ENCODE measurements at places on chromosomes 1 and 21.

- DNase-seq = no peak
These were observed 82.8 kb downstream of the LRRC8C start for GRCh38 chr1:89715677-89716076.

GRCh38 chr21:17848228-17848627 lies 29.1 kb upstream of the C21orf91 start:
- DNase-seq = peak; percentile 89

DNA sequence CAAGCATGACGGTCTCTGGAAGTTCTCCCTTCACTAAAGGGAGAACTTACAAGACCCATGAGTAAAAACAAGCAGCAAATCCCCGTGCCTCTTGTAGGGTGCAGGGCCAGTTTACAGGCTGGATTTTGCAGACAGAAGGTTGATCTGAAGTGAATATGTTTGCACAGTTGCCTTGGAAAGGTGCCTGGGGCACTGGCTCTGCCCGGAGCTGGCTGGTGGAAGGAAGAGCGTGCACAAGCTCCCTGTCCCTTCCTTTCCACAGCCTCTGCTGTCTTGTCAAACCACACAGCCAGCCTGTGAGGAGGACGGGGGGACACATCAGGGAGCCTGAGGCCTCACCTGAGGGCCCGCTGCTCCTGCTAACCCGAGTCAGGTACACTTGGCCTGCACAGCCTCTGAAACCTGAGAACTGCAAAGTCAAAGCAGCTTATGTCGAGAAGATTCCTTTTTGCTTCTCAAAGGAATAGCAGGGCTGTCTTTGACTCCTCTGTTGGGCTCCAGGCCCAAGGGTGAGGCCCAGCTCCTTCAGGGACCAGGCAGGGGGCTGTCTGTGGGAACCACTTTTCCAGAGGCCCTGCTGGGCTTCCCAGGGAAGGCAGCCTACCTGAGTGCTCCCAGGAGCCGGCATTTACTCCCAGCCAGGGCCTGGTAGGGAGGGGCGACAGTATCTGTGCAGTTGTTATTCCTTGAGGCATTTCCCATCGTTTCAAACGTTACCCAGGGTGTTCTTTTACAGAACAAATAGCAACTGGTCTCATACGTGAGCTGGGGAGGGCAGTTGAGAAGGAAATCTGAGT lies 251.5 kb downstream of the SIPA1L2 start:
- DNase-seq = no peak

GRCh38 chr1:57137980-57138379 lies 172.2 kb upstream of the C8B start:
- DNase-seq = no peak

DNA sequence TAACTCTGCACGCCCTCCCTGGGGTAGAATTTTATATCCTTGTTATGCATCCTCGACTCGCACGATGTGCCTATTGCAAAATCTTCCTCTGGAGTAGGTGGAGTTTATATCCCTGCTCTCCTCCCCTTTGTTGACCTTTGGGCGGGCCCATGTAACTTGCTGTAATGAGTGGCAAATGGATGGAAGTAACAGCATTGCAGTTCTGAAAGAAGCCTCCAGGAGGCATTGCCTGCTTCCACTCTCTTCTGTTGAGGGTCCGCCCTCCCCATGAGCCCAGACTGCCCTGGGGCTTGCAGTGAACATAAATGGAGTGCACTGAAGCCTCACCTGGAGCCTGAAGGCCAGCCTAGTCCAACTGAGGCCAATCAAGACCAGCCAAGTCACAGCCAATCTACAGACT lies 62.2 kb upstream of the GRIK3 start:
- no peak for DNase-seq

- no peak for DNase-seq
These were observed 9.8 kb upstream of the IPO9 start for GRCh38 chr1:201818971-201819750.

DNA sequence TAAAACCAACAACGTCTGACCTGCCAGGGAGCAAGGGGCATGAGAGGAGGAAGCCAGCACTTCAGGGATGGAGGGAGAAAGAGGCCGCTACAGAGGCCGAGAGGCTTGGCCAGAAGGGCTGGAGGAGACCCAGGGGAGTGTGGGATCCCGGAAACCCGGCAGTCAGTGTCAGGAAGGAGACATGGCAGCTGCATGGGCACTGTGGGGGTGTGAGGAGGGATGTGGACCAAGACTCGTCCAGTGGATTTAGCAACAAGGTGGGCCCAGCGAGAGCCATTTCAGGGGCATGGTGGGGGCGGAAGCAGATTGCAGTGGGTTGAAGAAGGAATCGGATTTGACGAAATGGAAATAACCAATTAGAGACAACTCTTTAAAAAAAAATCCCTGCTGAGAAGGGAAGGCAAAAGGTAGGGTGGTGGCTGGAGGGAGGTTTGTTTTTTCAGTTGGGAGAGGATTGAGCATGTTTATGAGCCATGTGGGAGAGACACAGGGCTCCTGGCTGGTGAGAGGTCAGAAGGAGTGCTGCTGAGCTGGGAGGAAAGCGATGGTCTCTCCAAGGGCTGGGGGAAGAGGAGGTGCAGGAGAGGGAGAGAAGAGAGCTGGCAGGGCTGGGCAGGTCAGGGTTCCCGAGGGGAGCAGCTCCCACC lies 4.4 kb downstream of the B4GALT2 start:
- no peak for DNase-seq

DNA sequence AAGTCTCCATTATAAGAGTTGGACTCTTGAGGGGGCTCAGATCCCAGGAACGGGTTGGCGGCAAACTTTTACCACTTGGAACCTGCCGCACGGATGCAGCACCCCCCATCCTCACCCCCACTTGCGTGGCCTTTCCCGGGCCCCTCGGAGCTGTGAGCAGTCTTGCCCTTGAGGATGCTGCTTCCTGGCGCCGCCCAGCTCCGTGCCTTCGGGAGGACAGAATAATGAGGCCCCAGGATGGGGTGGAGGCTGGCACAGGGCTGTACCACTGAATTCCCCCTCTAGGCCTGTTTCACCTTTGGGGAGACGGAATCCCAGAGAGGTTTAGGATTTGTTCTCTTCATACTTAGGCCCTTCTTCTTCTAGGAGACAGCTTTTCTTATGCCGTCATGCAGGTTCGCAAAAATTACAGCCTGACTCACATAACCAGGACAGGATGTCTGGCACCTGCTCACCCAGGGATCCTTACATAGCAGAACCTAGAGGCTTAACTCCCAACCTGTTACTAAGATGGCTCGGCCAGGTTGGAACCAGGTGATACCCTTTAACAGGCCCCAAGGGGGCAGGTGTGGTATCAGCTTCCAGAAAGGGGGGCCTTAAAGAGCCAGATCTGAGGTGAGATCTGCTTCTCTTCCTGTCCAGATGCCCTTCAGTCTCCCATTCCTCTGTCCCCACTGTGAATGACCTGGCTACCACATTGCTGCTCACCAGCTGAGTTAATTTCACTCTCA lies 1.5 kb downstream of the TRNP1 start:
- DNase-seq = no peak

- DNase-seq = no peak
These were observed 623.0 kb downstream of the KIF26B start for GRCh38 chr1:245777752-245778151.

DNA sequence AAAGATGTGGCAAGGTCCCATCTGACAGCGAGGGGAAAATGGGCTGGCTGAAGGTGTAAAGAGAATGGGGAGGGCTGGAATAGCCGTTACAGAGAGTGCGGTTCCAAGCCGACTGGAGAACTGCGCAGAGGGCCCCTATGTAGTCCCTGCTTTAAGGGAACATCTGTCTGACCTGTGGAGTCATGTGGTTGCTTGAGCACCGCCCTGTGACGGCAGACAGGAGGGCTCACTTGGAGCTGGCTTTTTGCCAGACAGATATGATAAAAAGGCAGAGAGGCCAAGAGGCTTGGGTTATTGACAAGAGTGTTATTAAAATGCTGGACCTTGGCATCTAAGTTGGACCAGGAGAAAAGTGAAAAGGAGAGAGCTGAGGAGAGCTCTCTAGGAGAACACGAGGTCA lies 5.9 kb upstream of the PTPRF start:
- no peak for DNase-seq

- no peak for DNase-seq
These were observed 15.3 kb upstream of the CLIC6 start for GRCh38 chr21:34653522-34653921.

- DNase-seq = no peak
These were observed 1230.7 kb upstream of the NCAM2 start for GRCh38 chr21:19767546-19767945.

DNA sequence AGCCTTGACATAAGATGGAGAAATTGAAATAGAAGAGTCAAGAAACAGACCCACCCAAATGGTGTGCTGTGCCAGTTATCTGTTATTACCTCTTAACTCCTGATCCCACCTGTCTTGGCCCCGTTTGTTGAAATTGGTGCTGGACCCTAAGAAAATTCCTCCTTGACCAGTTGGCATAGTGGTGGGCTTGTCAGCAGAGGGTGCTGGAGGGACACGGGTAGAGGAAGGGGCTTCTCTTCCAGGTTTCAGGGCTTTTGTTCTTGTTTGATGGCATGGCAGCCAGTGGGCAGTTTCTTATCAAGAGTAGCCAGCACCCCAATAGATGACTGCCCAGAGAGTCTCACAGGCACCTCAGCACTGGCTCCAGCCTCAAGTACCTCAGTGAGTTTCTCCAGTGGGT lies 51.6 kb downstream of the PCBP3 start:
- no peak for DNase-seq

GRCh38 chr1:236150311-236150955 lies 8.1 kb downstream of the GPR137B start:
- no peak for DNase-seq

GRCh38 chr1:53461323-53462044 lies 2.3 kb downstream of the DMRTB1 start:
- no peak for DNase-seq

GRCh38 chr1:109252167-109252892 lies 3.0 kb downstream of the CELSR2 start:
- no peak for DNase-seq

- DNase-seq = peak; percentile 41
These were observed 10.4 kb upstream of the RAB42 start for GRCh38 chr1:28581531-28582247.

DNA sequence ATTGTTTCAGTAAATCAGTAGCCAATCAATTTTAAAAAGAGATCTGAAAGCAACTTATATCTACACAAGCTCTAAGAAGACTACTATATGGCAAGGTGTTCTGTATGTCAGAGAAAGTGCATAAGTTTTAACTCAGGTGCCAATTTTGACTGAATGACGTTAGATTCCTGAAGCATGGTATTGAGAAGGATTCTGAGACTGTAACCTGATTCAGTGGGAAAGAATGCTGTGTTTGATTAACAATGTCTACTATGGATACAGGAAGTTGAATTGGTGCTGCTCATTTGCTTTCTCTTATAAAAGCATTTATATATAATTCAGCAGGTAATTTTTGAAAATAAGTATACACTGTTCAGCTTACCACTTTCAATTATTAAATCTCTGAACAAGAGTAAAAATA lies 156.3 kb downstream of the PAPPA2 start:
- DNase-seq = peak; percentile 41

DNA sequence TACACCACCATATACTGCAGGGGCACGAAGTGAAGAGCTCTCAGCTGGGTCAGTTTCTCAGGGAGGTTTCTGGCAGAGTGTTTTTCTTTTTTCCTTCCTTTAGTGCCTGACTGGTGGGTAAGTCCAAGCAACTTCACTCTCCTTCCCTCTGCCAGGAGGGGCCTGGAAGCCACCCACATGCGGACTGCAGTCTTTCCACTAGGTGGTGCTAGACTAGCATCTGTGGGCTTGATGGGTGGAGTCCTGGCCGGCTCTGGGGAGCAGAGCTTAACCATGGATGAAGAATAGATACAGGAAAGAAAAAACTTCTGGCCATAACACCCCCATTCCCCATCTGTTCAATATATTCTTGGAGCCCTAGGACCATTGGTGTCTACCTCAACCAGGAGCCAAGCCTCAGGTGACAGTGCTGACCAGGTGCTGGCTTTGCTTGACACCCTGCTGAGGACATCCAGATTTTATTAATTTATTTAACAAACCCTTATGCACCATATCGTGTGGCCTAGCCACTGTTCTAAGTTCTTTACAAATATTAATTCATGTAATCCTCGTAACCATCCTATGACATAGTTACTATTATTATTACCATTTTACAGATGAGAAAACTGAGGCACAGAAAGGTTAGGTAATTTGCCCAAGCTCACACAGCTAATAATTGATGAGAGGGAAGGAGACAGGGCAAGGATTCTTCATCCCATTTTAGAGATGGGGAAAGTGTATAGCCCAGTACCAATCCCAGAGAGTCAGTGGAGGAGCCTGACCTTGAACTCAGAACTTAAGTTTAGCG lies 126.7 kb upstream of the CSF3R start:
- DNase-seq = peak; percentile 10

- DNase-seq = no peak
These were observed 515.9 kb upstream of the PKN2 start for GRCh38 chr1:88168126-88168525.

DNA sequence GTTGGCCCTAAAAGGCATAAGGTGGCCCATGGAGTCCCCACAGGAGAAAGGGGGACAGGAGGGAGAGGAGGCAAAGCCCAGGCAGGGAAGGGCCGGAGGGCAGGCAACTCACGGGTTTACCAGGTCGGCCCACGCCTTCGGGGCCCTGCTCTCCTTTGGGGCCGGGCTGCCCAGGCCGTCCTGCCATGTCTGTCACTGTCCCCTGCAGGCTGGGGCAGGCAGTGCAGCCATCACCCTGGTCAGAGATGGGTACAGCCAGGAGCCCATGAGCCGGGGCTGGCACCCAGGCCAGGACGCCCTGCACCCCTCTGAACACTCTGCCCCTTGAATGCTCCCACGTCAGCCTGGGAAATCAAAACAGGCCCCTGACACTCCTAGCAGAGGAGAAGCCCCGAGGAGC lies 19.8 kb downstream of the COL16A1 start:
- DNase-seq = no peak

DNA sequence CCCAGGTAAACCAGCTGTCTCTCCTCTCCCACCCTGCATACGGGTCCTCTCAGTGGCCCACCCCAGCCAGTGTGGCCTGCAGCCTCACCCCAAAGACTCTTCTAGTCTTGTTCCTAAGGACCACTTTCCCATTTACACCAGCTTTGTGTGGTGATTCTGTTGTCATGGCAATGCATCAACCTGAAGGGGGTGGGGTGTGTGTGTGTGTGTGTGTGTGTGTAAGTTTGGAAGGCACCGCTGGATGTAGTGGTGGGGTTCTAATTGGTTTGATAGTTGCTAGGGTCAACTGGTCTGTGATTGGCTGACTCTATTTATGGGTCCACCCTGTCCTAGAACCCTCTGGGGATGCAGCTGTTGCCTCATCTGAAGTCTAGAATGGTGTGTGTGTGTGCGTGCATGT lies 4.7 kb upstream of the CDK18 start:
- no peak for DNase-seq

All from epithelial cell of proximal tubule (primary cell).